ENCODE measurements at places on chromosomes 5 and 9.

DNA sequence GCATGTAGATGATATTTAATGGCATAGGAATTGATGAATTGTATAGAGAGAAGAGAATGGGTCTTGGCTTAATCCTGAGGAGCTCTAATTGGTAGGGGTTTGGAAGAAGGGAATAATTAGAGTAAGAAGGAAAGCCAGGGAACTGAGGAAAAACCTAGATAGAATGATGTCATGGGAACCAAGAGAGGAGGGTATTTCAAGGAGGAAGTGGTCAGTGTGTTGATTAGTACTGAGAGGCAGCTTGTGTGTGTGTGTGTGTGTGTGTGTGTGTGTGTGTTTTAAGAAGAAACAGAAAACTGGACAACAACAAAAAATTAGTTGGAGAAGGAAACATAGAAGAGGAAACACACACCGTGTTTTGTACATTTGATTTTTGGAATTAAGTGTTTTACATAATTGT, 42.8 kb downstream of the MAST4 start:
- DNase-seq: no peak

GRCh38 chr9:112145886-112146285, 29.2 kb downstream of the SUSD1 start:
- DNase-seq: no peak

- DNase-seq: no peak
These were observed 151.2 kb upstream of the COL5A1 start for GRCh38 chr9:134490446-134490845.

DNA sequence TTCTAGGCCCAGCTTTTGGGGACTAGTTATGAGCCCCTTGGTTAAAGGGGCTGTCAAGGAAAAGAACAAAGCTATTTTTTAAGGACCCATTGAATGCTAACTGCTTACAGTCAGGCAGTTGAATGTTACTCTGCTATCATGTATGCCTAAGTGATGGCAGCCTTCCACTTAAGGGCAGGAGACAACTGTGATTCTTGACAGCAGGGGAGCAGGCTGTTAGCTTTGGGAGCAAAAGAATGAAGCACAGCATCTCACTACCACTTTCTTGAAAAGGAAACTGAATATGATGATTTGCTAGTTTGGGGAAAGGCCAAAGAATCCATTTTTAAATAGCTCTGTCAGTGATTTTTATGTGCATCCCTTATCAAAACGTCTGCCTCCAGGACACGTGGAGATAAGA, 221.6 kb downstream of the SH3GL2 start:
- no peak for DNase-seq

- DNase-seq: no peak
These were observed 21.5 kb downstream of the RUSC2 start for GRCh38 chr9:35511453-35511852.

DNA sequence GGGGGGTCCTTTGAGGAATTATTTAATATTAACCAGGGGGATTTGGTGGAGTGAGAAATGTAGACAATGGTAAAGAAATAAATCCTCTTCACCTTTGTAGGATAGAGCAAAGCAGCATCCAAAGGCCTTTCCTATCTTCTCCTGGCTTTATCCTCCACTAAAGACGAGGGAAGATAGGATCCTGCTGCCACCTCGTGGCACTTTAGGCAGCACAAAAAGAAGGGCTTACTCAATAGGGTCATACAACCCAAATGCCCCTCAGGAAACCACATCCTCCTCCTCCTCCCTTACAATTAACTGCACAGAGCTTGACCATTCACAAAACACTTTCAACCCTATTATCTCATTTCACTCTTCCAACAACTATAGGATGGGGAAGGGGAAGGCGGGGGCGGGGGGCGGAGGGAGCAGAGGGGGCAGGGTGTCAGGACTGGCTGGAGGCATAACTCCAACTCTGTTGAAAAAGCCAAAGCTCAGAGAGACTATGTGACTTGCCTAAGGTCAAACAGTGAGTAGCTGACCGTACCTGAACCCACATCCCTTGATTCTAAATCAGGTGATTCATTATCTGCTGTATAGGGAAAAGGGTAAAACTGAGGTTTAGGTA, 45.4 kb upstream of the MYOT start:
- DNase-seq: peak; percentile 41

DNA sequence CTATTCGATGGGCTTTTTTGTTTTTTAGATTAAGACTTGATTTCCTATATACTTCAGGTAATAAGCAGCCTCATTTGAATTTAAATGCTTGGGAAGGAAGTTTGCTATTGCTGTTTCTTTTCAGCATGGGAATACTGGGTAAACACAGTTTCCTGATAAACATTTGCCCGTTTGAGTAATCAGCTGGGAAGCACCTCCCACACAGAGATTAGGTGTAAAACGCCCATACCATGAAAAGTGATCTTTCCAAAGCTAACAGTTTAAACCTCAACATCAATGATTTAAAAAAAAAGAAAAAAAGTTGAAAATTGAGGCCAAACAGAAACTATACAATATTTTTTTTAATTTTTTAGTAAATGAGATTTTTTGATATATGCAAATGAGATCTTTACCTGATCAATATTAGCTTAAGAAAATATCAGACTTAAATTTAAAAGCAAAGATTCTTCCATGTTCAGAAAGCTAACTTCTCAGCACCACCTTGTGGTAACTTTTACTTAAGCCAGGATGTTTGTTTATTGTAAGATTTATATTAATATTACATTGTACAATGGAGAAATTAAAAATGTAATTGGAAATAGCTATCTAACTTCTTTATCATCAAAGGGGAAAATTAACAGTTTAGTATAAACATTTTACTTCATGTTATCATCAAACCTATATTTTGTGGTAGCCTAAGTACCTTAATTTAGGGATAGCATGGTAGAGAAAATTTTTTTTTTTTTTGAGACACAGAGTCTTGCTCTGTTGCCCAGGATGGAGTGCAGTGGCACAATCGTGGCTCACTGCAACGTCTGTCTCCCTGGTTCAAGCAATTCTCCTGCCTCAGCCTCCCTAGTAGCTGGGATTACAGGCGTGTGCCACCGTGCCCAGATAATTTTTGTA, 39.8 kb downstream of the F2RL2 start:
- no peak for DNase-seq

DNA sequence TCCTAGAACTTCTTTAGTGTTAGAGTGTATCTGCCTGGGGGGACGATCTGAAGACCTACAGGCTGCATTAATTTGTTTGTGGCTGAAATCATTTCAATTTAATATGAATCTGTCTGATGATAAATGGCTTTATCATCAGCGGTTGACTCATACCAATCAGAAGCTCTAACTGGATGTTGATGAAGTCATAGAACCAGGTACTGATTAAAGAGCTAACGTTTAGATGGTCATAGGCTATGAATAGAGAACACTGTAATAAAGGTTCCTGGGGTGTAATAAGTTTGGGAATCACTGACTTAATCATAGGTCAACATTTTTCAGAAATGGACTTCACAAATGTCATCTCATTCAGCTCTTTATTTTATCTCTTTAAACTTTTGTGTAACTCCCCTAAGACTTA, 329.9 kb downstream of the MSX2 start:
- no peak for DNase-seq

DNA sequence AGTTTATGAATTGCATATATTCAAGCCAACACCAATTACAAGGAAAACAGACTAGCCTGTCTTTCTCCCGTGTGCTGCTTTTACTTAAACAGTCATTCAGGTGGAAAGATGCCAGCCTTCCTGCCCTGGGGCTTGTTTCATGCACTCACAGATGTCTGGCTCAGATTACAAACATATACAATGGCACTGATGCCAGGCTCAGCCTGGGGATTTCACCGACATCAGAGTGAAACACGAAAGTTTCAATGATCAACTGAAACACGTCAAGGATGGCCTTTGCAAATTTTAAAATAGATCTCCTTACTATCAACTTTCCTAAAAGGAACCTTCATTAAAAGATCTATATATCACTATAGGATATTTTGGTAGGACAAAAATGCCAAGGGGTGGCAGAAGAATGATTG, 1576.5 kb downstream of the EFNA5 start:
- peak; percentile 74 for DNase-seq

GRCh38 chr5:160390787-160391696, 8.8 kb downstream of the FAM200C start:
- DNase-seq: no peak

GRCh38 chr5:36300927-36301540, 668 bp downstream of the RANBP3L start:
- DNase-seq: no peak

GRCh38 chr5:122909470-122910100, 64.2 kb downstream of the SNX24 start:
- DNase-seq: no peak

GRCh38 chr5:2658447-2658846, 93.0 kb downstream of the IRX2 start:
- DNase-seq: no peak

- DNase-seq: no peak
These were observed 439 bp downstream of the SSBP2 start for GRCh38 chr5:81750308-81751008.

- DNase-seq: no peak
These were observed 9.5 kb downstream of the HK3 start for GRCh38 chr5:176889321-176890280.

- DNase-seq: no peak
These were observed 16.0 kb downstream of the FRRS1L start for GRCh38 chr9:109150925-109151545.

- DNase-seq: no peak
These were observed 32.8 kb downstream of the TMC1 start for GRCh38 chr9:72554221-72554641.

DNA sequence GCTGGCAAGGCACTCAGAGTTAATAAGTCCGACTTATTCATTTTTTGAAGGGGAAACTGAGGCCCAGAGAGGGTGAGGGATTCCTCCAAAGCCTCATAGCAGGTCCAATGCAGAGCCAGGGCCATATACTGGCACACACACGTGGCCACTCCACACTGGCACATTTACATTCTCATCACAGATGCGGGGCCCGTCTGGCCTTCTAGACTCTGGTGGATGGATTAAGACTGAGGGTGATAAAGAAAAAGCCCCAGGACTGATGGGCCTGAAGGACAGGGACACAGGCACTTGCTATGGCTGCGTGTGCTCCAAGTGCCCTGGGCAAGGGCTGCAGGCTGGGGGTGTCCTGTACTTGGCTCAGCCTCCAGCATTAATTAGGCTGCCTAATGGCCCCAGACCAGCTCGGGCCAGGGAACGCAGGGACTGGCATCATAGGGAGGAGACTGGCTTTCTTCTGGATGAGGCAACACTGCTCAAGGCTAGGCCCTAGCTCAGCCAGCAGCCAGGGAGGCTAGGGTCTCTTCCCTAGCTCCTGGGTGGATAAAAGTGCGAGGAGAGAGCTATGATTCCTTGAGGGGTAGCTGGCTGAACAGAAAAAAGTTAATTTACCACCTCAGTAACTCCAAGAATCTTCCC, 28.5 kb upstream of the CSF1R start:
- no peak for DNase-seq

- no peak for DNase-seq
These were observed 1137.8 kb downstream of the CDH18 start for GRCh38 chr5:18850216-18850615.

DNA sequence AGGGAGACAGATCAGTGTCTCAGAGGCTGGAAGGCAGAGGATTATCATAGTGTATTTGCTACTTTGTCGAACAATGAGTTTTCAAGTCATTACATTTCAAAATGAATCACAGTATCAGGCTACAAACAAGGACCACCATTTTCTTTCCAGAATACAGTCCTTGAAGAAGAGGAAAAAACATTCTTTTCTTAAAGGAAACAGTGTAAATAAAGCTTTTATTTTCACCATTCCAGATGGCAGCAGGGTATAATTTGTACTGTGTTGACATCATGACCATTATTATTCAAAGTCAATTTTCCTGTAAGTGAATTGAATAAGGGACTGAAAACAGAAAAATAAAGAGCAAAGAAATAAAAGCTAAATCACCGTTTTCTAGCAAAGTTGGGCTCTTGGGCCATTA, 737.3 kb upstream of the DMAC1 start:
- no peak for DNase-seq

DNA sequence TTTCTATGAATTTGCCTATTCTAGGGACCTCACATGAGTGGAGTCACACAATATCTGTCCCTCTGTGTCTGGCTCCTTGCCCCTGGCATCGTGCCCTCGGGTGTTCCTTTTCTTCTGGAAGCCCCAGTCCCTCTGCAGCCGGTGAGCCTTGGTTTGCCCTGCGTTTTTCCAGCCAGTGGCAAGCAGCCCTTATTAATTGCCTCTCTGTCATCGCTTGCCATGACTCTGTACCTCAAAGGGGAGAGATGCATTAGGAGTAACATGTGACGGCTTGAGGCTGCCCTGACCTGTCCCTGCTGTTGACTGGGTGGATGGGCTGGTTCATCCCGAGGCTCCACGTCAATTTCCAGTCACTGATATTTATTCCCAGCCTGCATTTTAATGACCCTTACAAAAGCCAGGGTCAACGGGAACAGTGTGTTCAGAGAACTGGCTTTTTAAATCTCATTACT, 87.3 kb downstream of the CFAP90 start:
- DNase-seq: no peak

DNA sequence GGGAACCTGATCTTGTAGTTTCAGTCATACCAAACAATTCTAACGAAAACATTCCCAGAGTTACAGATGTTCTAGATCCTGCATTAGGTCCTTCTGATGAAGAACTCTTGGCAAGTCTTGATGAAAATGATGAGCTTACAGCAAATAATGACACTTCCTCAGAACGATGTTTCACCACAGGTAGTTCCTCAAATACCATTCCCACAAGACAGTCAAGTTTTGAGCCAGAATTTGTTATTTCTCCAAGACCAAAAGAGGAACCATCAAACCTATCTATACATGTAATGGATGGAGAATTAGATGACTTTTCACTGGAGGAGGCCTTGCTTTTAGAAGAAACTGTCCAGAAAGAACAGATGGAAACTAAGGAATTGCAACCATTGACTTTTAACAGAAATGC, 21.0 kb downstream of the RMI1 start:
- DNase-seq: no peak

GRCh38 chr9:2717385-2717784, at the start of gene KCNV2:
Gene KCNV2, plus strand, starts transcription at chr9:2717510. Its CDS starts 230 bp downstream, at chr9:2717740.
- DNase-seq: no peak

DNA sequence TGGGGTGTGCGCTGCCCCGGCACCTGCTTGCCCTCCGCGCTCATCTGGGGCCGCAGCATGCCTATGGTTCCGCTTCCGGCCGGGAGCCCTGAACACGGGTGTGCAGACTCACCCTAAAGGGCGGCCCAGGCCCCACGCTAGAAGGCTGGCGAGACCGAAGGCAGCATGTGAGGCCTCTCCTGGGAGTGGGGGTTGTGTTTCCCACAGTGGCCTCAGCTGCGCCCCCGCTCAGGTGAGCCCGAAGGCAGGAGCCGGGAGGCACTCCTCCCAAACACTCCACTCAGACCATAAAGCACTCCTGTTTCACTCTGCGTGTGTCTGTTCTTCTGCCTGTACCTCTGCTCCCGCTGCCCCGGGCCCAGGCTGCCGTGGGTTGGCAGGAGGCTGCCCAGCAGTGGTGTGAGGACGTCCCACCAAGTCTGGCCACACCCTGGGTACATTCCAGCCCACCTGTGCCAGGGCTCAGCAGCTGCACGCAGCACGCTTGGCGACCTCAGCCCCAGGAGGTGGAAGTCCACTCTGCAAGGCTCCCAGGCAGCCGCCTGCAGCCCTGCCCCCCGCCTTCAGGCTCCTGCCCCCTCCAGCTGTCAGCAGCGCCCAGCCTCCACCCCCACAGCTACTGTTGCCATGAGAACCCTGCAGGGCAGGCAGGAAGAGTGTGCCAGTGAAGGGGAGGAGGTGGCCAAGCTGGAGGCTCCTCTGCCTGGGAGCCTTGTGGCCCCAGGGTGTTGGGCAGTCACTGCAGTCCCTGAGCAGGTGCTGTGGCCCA, 1.2 kb upstream of the AJM1 start:
- peak; percentile 86 for DNase-seq
